ENCODE measurements at places on chromosomes 2 and 18.

DNA sequence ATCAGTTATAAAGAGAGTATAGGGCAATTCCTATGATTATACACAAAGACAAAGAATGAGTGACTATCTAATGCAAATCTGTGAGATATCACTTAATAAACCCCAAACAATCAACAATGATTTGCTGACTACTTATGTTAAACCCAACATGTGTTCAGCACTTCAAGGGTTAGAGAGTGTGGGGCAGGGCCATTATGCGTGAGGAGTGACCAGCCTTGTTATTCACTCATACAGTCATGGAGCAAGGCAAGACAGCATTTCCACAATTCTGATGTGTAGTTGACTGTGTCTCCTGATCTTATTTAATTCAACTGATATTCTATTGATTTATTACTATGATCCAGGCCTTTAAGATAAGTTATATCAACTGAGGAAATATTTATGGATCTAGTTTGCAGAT, 251.7 kb downstream of the CYRIA start:
- DNase-seq: no peak

DNA sequence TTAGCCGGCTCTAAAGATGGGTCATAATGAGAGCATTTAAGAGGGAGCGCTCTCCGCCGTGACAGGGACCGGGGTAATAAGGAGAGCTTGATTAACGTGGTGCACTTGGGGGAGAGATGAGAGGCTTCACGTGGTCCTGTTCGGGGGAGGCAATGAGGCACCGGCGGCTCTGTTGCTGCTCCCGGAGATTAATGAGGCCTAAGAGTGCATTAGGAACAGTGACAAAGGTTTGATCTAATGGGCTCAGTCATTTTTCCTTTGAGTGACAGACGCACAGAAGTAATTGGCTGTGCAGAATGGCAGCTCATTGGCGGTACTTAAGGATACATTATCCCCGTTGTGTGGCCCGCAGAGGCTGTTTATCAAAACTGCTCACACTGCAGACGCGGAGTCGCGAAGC, 250.7 kb downstream of the GBX2 start:
- DNase-seq: no peak

DNA sequence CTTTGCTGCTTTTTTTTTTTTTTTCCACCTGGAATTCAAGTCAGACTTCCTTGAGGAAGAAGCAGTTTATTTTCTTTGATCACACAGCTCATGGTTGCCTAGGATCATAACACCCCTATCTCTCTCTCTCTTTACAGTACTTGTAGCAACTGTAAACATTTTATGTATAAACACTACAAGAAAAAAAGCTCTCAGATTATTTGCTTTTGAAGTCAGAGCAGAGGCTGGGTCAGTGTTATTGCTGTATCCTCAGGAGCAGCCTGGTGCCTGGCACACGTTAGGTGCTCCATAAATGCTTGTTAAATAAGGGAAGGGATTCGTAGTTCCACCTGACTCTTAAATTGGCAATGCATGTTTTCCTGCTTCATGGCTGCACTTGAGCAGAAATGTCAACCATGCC, 221.2 kb downstream of the TGIF1 start:
- no peak for DNase-seq

- no peak for DNase-seq
Observed at GRCh38 chr2:24206242-24206641, 31.4 kb downstream of the FAM228A start.

- no peak for DNase-seq
Observed at GRCh38 chr2:54963476-54963875, 86.8 kb downstream of the RTN4 start.

- no peak for DNase-seq
Observed at GRCh38 chr2:74379851-74380789, at the start of gene DCTN1. Gene DCTN1 (minus strand): TSS chr2:74380311. CDS start chr2:74380037, 274 bp downstream.

DNA sequence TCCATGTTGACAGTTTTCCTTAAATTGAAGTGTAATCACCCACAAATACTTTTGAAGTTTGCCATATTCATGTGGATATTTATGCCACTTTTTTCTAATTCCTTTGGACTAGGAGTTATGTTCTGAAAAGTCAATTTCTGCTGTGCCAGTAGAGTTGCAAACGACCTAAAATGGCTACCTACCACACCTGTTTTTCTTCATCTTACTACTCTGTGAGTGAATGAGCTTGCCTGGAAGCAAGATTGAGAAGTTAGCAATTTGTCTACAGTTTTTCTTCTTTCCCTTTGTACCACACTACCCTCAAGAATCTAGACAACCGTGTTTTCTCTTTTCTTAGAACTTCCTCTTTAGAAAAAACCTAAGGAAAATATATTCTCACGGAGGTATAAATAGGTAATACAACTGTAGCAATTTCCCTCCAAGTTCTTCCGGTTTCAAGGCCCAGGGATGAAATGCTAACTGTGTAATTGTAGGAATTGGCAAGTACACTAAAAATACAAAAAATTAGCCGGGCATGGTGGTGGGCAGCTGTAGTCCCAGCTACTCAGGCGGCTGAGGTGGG, 7.3 kb upstream of the SLC39A10 start:
- DNase-seq: no peak

DNA sequence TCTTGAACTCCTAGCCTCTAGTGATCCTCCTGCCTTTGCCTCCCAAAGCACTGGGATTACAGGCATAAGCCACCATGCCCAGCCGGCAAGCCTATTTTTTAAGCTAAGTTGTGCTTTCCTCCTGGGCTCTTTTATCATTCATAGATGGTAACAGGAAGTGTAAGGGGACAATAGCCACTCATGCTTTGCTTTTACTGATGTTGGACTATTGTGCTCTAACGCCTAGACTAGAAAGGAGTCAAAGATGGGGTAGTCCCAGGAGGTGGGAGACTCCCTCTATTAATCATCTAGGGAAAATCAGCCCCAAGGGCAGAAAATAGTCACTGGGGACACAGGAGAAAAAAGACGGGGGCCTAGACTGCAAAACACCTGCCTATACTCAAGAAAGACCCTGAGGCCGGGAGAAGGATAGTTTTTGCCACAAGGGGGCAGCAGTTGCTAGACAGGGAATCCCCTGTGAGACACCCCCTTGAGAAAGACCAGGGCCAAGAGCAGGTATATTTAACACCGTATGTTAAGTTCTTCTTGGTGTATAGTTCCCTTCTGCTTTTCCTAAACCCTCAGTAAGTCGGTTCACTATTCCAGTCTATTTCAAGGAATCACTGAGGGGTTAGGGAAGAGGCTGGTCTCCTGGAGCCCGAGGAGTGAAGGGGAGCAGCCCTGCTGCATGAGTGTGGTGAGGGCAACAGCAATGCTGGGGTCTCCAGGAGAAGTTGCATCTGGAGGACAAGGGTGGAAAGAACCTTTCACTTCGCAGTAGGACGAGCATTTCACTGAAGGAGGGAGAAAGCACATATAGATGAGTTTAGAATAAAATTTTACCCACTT, 2.1 kb upstream of the CXCR1 start:
- DNase-seq: peak; percentile 47
